ENCODE measurements at places on chromosomes 16 and 17.

DNA sequence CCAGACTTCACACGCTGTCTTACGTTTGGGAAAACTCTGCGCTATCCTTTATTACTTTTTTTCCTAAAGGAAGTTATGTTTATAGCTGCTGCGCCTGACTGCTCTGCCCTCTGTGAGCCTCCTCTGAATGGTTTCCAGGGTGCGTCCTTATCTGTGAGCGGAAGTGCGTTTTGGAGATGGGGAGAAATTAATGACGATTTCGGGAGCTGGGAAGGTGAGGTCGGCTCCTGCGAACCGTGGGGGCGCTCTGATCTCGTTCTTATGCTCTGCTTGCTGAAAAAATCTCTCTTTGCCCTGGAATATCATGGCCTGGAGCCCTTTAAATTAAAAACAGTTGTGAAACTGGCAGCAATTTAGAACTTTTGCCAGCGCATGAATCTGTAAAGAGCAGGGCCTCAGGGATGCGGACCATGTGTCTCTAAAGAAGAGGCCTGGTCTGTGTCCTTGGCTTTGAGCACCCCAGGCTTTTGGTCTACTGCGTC, 135.7 kb upstream of the ZFHX3 start:
- no peak for DNase-seq

GRCh38 chr17:19935169-19935568, 42.5 kb downstream of the AKAP10 start:
- no peak for DNase-seq

DNA sequence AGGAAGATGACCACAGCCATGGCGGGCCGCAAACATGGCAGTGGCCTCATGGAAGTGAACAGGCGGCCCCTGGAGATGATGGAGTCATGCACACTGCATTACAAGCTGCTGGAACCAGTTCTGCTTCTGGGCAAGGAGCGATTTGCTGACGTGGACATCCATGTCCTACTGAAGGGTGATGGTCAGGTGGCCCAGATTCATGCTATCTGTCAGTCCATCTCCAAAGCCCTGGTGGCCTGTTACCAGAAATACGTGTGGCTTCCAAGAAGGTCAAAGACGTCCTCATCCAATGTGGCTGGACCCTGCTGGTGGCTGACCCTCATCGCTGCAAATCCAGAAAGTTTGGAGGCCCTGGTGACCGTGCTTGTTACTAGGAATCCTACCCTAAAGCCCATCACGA, 13.4 kb upstream of the WSB1 start:
- no peak for DNase-seq

DNA sequence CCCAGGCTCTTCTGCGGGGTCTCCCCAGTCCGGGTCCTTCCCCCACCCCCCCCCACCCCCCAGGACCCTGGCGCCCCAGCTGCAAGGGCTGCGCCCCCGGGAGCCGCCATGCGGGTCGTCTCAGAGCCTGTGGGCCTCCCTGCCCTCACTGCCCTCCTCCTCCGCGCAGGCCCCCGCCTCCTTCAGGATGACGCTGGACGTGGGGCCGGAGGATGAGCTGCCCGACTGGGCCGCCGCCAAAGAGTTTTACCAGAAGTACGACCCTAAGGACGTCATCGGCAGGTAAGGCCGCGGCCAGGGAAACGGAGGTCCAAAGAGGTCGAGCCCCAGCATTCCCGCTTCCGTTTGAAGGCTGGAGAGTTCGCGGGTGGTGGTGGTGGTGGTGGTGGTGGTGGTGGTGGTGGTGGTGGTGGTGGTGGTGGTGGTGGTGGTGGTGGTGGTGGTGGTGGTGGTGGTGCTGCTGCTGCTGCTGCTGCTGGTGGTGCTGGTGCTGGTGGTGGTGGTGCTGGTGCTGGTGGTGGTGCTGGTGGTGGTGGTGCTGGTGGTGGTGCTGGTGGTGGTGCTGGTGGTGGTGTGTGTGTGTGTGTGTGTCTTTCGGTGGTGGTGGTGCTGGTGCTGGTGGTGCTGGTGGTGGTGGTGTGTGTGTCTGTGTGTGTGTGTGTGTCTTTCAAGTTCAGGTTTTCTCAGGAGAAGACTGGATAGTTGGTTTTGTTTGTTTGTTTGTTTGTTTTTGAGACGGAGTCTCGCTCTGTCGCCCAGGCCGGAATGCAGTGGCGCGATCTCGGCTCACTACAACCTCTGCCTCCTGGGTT, 615 bp downstream of the PHKG2 start:
- no peak for DNase-seq

DNA sequence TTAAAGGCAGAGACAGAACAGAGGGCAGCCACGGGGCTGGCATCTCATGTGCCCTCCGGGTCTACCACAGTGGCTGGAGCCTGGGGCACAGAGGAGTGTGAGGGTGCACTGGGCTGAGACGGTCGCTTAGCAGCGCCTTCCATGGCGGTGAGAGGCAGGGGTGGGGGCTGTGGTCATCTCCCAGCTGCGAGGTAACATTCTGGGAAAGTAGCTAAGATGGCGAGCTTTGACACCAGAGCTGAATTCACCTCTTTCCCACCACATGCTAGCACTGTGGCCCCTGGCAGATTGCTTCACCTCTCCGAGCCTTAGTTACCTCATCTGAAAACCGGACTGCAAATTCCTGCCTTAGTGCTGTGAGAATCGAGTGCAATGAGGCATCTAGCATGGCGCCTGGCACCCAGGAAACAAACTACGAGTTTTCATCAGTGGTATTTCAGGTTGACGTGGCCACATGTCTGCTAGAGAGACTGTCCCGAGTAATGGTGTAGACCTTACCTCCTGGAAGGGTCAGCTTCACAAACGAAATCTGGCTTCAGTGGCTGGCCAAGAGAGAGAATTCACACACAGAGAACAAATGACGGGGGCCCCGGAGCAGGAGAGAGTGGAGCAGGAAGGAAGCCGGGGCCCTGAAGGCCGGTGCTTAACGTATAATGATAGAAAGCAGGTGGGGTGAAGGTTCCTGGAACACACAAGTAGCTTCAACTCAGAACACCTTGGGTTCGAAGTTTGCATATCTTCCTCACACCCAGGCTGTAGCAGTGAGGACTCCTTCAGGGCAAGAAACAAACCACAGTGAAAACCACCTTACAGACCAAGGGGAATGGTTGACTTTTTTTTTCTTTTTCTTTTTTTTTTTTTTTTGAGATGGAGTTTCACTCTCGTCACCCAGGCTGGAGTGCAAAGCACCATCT, 63.9 kb upstream of the RPH3AL start:
- no peak for DNase-seq

DNA sequence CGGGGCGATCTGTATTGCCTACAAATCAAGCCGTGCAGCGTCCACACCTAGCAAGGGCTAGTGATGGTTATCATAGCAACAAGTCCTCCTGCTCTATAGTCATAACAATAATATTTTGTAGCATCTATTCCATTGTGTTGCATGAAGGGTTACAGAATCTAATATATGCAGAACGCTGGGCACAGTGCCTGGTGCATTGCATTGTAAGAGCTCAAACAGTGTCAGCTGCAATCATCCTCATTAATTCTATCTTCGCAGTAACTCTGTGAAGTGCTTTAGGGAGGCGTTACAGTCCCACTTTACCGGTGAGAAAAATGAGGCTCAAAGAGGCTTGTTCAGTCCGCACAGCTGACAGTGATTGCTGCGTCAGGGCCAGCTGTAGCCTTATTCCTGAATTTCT, 149.4 kb downstream of the RBFOX1 start:
- DNase-seq = no peak

DNA sequence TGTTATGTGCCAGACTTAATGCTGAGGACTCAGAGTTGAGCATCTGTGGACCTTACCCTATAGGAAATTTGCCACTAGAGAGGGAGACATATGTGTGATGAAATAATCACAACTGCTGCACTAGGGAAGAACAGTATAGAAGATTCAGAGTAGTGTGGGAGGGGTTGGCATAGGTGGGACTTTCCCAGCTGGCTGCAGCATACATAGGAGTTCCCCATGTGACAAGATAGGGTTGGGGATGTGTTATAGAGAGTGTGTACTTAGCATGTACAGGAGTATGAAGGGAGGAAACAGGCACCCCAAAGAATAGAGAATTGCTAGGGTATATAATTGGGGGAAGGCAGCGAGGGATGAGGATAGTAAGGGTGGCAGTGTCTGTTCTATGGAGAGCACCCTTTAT, 2.9 kb downstream of the NUP93 start:
- no peak for DNase-seq

DNA sequence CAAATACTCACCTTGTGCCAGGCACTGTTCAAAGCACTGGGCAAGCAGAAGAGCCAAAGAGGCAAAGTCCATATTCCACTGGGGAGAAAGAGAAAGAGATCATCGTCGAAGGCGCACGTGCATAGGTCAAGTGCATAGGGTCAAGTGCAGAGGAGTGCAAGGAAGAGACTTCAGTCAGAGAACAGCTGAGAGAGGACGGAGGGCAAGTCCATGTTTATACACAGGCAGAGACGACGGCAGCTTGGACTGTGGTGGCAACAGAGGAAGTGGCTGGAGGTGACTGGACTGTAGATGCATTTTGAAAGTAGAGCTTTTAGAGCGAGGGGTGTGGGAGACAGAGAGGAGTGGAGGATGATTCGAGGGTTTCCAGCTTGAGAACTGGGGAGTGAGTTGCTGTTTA, 74.7 kb upstream of the SDK2 start:
- no peak for DNase-seq

DNA sequence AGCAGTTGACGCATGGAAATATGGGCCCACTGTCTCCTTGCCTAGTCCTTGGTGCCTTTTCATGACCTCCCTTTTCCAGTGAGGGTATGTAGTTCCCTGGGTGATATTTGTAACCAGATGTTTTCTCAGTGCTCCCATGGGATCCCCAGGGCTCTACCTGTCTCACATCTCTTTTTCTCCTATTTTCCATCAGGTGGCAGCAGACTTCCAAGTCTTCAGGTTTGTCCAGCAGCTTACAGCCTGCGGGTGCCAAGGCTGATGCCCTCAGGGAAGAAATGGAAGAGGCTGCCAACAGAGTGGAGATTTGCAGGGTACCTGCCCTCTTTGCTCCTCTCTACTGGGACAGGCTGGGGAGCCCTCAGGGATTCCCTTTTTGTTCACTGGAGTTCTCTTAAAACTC, 89.1 kb downstream of the ELAC2 start:
- no peak for DNase-seq

DNA sequence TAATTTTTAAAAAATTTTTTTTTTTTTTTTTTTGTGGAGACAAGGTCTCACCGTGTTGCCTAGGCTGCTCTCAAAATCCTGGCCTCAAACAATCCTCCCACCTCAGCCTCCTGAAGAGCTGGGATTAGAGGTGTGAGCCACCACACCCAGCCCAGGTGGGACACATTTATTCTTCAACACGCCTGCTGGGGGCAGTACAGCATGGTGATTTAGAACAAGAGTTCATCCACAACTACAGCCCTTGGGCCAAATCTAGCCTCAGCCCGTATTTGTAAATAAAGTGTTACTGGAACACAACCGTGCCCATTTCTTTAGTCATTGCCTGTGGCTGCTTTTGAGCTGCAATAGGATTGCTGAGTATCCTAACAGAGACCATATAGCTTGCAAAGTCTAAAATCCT, 92.8 kb downstream of the KATNIP start:
- DNase-seq = no peak

DNA sequence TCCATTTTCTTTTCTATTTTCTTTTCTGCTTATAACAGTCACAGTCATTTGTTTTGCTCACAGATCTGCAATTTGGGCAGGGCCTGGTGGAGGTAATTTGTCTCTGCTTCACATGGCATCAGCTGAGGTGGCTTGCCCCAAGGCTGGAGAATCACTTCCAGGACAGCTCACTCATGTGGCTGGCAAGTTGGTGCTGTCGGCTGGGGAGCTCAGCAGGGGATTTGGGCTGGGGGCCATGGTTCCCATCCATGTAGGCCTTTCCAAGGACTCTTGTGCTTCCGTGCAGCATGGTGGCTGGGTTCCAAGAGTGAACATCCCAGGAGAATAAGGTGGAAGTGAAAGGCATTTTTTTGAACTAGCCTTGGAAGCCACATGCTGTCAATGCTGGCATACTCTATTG, 85.7 kb downstream of the MGAT5B start:
- DNase-seq = no peak

- no peak for DNase-seq
These were observed 12.8 kb downstream of the SLC47A1 start for GRCh38 chr17:19546289-19547065.

GRCh38 chr17:2503627-2504026, 8.1 kb downstream of the METTL16 start:
- no peak for DNase-seq

GRCh38 chr17:1865252-1866037, 35.6 kb downstream of the RPA1 start:
- peak; percentile 60 for DNase-seq

GRCh38 chr16:17371299-17371698, 99.5 kb downstream of the XYLT1 start:
- DNase-seq = no peak

GRCh38 chr17:73189417-73190099, 3.3 kb upstream of the COG1 start:
- DNase-seq = peak; percentile 87

GRCh38 chr17:57109393-57110151, 24.5 kb downstream of the AKAP1 start:
- DNase-seq = no peak

Data from COLO829 (cell line).